ENCODE measurements at places on chromosomes 5 and 9.

DNA sequence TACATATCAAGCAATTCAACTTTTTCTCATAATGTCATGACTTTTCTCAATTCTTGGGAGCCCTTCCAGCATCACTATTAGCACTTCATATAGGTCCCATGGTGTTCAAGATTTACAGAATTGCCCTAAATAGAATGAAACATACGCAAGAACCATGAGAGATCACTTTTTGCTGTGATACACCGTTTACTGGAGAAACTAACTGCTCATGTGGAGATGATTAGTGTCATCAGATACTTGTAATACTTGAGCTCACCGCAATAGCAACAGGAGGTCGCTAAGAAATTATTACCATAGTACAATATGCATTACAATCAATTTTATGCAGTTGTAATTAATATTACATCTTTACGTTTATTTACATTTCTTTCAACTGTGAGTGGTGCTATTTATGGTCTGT lies 4.8 kb upstream of the PCSK5 start:
- DNase-seq, result no peak

- DNase-seq, result no peak
These were observed 25.1 kb downstream of the SPACA9 start for GRCh38 chr9:132903574-132904492.

DNA sequence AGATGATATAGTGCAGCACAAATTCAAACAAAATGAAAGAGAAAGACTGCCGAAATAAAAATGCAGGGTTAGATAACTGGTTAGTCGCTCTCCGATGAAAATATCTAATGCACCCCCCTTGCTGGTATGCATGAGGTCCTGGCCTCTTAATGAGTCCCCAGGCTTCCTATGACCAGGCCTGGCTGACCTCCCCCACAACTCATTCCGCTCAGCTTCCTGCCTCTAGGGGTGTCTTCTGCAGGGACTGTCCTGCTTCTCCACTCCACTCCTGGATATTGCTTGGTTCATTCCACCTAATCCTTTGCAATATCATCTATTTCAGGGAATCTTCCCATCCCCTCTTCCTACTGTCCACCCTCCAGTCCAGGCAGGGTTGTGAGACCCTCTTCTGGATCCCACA lies 341.8 kb downstream of the ASTN2 start:
- DNase-seq, result no peak

GRCh38 chr5:50325237-50325832 lies 115.8 kb downstream of the EMB start:
- peak; percentile 33 for DNase-seq

- no peak for DNase-seq
These were observed 22.4 kb upstream of the FCN2 start for GRCh38 chr9:134858051-134858841.

GRCh38 chr5:149149942-149150341 lies 8.6 kb downstream of the ABLIM3 start:
- no peak for DNase-seq

GRCh38 chr5:62791059-62791458 lies 212.4 kb downstream of the LRRC70 start:
- peak; percentile 1 for DNase-seq

- DNase-seq, result no peak
These were observed 192.0 kb downstream of the MTRR start for GRCh38 chr5:8060953-8061429.

DNA sequence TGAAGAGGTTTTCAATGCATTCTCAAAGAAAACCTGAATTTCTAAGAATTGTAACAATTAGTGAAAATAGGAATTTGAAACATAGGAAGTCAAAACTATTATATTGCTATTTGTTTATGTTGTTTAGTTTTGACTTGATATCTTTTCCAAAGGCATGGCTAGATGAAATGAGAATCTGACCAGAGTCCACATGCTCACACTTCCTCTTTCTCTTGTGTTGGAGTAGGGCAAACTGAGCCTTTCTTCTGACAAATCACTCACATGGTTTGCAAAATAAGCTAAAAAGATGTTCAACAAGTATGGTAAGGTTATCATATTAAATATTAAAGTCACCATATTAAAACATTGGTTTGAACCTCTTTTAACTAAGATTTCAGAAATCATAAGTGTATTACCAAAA lies 512.6 kb downstream of the ISL1 start:
- DNase-seq, result no peak

- DNase-seq, result no peak
These were observed 16.6 kb downstream of the KCNT1 start for GRCh38 chr9:135718616-135719015.

- DNase-seq, result no peak
These were observed 3.7 kb upstream of the TIFAB start for GRCh38 chr5:135455876-135456237.

GRCh38 chr5:39057734-39058133 lies 16.5 kb downstream of the RICTOR start:
- no peak for DNase-seq

DNA sequence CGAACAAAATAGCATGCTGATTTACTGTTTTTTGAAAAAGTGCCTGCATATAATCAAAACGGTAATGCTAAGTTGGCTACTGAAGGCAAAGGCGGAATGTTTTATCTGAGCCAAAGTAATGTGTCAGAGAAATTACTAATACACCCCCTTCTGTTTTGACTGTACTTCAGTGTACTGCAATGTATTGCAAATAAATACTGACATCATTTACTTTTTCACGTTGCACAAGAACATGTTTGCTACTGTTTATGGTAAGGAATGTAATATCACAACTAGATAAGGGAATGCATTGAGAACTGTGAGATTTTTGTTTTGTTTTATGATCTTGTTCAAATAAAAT lies 813 bp upstream of the AGTPBP1 start:
- DNase-seq, result no peak

- DNase-seq, result no peak
These were observed 33.6 kb downstream of the TMOD1 start for GRCh38 chr9:97534961-97535594.

DNA sequence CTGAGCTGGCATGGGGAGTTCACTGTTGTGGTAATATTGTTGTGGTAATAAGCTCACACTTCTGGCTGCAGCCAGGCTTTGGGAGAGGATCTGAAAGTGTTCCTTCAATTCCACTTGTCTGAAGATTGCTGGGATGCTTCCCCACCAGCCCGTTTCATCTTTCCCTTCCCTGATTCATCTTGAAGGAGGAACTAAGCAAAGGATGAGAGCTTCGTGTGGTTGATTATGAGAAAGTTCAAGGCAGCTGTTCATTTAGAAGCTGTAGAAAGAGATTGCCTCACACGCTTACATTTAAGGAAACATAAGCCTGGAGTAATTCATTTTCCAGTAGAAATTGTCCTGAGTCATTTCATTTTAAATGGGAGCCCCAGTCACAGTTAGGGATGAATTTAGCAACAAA lies 122.4 kb upstream of the GAS1 start:
- DNase-seq, result no peak

- DNase-seq, result no peak
These were observed 672.5 kb downstream of the PRELID2 start for GRCh38 chr5:145162626-145163025.

DNA sequence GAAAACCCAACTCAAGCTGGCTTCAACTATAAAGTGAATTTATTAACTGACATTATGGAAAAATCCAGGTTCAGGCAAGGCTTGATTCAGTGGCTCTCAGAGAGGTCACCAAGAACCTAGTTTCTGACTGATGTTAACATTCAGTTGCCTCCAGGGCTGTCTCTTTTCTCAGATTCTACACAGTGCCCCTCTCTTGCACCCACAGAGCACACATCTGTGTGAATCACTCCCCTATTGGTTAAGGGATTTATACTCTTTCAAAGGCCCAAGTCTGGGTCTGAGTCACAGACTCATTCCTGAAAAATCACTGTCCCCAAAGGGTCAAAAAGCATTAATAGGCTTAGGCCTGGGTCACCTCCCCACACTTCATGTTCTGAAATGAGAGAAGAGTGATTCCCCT lies 6.2 kb upstream of the HAVCR2 start:
- no peak for DNase-seq

- no peak for DNase-seq
These were observed 192.3 kb downstream of the DEPDC1B start for GRCh38 chr5:60507687-60508086.

DNA sequence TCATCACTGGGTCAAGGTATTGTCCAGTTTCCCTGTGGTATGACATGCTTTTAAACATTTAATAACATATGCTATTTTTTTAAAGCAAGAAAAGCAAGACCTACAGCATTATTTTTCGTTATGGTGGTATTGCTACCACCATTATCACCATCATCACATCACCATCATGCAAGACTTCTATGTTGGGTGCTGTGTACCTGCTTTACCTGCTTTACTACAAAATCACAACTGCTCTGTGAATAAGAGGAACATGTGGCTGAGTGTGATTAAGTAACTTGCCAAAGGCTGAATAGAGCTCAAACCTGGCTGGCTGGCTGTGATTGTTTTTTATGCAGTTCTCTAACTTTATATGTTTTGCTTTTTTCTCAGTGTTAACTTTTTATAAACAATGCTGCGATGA lies 140.8 kb upstream of the CLINT1 start:
- DNase-seq, result no peak

DNA sequence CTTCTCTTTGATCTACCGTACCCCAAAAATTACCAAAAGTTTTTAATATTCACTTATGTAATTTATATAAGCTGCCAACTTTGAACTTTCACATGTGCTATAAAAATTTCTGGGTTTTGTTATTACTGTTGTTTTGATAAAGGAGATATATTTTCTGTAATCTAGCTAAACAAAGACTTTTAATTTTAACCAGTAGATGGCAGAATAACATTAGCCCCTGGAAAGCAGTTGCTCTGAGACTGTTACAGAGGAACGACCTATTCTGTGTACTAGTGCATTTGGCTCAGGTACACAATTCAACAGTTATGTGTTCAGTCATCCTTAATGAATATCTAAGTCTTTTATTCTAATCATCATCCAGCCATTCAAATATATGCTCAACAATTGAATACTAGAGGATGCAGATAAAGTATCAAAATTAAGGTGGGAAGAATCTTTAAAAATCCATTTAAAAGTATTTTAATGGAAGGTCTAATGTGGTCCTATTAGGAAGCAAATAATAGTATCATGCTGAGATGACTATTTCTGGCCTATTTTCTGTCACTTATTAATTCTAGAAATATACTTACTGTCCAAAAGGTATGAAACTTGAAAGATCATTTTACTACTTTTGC lies 8.6 kb downstream of the KLHL9 start:
- DNase-seq, result peak; percentile 60

- DNase-seq, result no peak
These were observed 119.4 kb downstream of the IRX1 start for GRCh38 chr5:3715062-3715461.

DNA sequence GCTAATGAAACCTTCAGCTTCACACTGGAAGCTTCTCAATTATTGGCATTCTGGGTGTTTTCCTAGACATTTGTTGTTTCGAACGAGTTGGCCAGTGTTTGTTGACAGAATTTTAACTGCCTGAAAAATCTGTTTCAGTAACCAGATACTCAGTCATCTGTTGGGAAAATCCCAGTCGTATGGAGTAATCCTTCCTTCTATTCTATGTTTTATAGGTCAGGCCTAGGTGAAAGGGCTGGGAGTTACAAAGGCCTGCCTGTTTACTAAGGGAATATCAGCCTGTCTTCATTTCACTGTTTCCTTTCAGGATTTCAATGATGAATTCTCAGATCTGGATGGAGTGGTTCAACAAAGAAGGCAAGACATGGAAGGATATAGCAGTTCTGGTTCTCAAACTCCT lies 59.9 kb downstream of the GRAMD2B start:
- DNase-seq, result peak; percentile 57

DNA sequence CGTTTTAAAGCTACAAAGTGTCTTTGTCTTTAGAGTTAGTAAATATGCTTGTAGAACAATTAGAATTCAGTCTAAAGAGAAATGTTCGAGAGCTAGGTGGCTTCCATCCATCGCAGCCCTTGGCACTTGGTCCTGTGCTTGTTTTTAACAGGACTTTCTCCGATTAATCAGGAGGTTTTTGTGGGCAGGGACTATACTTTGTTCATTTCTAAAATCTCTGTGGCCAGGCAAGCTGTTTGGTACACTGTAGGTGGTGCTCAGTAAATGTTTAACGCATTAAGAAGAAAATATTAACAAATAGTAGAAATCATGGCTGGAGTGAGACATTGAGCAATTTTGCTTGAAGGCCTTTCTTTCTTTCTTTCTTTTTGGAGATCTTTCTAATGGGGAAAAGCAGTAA lies 20.8 kb downstream of the AGXT2 start:
- DNase-seq, result no peak

DNA sequence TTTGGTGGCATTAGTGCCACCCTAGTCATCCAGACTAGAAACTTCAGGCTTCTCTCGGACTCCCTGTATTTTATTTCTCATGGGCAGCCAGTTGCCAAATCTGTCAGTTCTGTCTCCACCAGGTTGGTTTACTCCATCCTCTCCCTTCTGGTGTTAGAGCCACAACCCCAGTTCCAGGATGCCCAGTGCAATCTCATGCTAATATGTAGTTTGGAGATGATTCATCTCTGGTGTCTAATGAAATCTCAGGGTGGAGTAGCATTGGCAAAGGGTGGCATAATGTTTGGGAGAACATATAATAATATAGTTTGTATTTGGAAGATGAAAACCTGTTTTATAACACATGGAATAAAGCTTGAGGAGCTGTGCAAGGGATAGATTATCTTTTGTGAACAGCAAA lies 30.2 kb downstream of the SLC46A2 start:
- DNase-seq, result no peak

All from NCI-H82 (cell line).